ENCODE measurements at places on chromosomes 12 and 14. TPM values are rescaled to one million over a fixed set of nuclear protein-coding genes. Genes with fewer than 3 reads are reported as not detected.

DNA sequence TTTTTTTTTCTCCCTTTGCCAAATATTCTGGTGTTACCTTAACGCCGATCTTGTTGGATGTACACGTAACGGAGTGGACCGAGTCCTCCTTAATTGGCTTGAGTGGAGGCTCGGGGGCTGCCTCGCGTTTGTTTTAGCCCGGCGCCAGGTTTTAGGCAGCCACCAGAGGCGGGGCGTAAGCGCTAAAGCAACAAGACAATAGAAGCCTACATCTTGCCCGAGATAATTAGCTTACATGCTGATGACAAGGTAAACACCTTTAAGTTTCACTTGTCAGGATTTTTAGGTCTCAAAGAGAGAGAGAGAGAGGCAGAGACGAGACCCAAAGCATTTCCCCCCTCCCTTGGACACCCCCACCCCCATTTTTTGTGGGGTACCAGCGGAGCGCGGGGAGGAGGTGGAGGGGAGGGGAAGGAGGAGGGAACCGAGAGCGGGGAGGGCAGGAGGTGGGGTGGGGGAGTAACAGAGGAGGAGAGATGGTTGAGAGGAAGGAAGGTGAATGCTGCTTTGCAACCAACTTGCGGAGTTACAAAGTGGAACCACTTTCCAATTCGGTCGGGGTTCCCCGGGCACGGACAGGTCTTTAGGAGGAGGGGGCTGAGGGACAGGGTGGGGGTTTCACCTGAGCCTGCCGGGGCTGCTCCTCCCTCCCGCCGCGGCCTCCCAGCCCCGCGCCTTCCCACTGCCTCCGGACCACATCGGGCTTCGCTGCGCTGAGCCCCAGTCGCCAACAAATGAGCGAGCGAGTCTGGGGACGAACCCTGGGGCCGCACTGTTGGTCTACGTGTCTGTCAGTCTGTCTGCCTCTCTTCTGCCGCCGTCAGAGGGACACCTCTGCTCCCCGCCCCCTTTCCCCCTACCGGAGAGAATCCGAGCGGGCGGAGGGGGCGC is at the start of gene NKX2-1:
NKX2-1 (minus strand) TSS at position 802 of the 891 bp plus-strand sequence; CDS start at position 699, 103 bp downstream.
- peak; percentile 39 for DNase-seq

Gene SPX
- total RNA-seq: 1.3 TPM

- DNase-seq: no peak
Measured at GRCh38 chr12:121227294-121227693, 17.4 kb downstream of the P2RX4 start.

DNA sequence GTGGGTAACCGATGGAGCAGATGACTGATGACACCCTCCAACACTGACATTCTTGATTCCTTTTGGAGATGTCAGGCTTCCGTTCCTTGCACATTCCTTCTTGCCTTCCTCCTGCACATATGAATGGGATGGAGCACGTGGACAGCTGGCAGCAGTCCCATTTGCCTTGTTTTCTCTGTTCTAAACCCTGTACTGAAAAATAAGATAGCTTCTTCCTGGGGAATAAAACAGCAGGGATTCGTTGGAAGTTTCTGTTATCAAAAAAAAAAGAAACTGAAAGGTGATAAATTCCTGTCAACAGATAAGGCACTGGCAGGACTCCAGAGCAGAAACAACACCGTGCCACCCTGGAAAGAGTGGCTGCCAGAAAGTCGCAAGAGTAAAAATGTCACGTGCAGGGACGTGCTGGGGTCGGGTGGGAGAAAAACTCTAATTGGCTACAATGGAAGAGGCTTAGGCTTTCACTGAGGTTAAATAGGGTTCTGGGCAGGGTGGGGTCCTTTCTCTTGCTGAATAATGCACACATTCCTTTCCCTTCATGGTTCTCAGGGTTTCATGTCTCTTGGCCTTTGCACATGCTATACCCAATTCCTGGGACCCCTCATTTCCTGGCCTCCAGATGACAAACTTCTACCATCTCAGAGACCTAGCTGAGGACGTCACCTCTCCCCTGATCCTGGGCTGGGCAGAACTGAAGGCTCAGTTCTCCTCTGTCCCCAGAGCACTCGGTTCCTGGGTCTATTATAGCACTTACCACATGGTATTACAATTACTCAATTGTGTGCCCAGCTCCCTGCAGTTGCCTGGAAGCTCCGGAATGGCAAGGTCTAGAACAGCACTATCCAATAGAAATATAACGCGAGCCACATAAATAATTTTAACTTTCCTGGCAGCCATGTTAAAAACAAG is 7.0 kb upstream of the NUAK1 start:
- DNase-seq: no peak

- no peak for DNase-seq
Measured at GRCh38 chr14:60278350-60278749, 29.3 kb downstream of the PPM1A start.

Gene DPY19L2
- 2.5 TPM for total RNA-seq

Data from H4 (cell line).